BJ (cell line): ENCODE measurements at places on chromosomes 16 and 17.
A peak's percentile ranks its signal among the peaks of the same experiment; 100 is the strongest.

- no peak for DNase-seq
Observed at GRCh38 chr16:24279982-24280515, 23.9 kb downstream of the CACNG3 start.

DNA sequence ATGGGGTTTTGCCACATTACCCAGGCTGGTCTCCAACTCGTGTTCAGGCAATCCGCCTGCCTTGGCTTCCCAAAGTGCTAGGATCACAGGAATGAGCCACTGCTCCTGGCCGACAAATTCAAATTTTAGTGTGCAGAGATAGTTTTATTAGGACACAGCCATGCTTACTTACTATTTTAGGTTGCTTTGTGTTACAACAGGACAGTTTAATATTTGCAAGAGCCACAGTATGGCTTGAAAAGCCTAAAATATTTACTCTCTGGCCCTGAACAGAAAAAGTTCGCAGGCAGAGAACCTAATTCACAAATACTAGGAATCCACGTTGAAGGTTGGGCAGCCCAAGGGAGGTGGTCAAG, 12.6 kb upstream of the ETV4 start:
- no peak for DNase-seq

- DNase-seq = no peak
Observed at GRCh38 chr17:60095381-60095780, 16.7 kb upstream of the HEATR6 start.

DNA sequence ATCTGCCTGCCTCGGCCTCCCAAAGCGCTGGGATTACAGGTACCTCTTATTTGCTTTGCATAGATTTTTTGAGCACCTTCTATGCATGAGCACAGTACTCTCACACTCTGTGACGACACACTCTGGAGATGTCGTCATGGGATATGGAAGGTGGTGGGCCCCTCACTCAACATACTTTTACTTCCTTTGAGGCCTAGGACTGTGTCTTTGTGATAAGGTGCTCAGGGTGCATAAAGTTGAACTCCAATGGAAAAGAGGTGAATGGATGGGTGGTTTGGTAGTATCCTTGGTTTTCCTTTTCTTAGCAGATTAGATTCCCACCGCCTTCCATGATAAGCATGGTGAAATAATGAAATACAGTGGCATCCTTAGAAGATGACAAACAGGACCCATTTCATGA, 6.1 kb upstream of the CDK5RAP3 start:
- DNase-seq = no peak

- no peak for DNase-seq
Observed at GRCh38 chr17:12603566-12603965, 62.1 kb upstream of the MYOCD start.

DNA sequence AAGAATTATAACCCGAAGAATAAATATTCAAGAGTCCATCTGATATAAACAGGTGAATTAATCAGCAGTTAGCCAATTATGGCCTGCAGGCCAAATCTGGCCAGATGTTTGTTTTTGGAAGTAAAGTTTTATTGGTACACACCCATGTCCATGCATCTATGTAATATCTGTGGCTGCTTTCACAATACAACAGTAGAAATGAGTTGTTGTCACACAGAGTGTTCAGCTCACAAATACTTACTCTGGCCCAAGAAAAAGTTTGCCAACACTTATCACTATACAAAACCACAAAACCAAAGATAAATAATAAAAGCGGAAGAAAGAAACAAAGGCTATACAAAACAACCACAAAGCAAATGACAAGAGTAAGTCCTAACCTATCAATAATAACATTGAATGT, 109.4 kb downstream of the CDYL2 start:
- no peak for DNase-seq

GRCh38 chr16:26664086-26664485, 402.6 kb upstream of the C16orf82 start:
- DNase-seq = no peak

DNA sequence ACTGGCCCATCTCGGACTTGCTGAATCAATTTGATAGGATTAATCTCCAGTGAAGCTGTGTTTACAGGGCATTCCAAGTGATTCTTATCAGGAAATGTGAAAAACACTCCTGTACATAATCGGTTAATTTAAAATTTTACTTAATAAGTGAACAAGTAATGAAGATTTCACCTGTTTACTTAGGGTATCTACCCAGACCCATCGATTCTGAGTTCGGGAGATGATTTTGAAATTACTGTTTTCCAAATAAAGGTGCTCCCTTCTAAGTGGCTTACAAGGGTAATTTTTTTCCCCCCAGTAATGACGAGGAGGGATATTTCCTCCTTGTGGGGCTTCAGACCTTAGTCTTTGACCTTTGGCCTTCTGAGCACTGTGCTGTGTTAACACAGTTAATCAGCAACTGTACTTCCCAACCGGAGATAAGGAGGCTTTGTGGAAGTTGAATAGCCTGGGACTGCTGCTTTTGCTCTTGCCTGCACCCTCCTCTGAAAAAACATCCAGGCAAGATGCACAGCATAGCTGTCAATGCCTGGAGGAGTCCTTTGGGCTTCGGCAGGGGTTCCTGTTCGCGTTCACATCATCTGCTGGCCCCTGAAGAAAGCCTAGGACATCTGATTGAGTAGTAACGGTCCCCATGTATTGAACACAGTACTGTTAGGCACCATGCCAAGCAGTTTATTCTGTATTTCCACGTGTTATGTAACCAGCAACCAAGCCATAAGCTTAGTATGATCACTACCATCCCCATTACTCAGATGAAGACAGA, 1.8 kb downstream of the FAHD1 start:
- DNase-seq = no peak

- DNase-seq = no peak
Observed at GRCh38 chr16:53154513-53154912, 99.7 kb downstream of the CHD9 start.

GRCh38 chr16:14445937-14446715, 183.9 kb downstream of the PARN start:
- no peak for DNase-seq

DNA sequence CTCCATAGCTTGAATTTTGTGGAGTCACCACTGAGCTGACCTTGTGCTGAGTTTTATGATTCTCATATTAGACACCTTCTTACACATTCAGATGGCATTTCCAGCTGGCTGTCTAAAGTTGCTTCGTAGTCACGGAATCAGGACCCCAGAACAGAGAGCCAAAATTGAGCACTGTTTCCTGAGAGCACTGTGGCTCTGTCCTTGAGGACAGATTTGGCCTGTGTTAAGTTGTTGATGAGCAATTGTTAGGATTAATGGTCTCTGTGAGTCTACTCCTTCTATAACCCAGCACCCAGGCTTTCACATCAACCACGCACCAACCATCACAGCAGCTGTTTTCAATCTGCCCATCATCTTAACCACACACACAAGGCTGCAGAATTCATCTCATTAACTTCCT, 277.5 kb upstream of the HSBP1 start:
- DNase-seq = peak; percentile 80

DNA sequence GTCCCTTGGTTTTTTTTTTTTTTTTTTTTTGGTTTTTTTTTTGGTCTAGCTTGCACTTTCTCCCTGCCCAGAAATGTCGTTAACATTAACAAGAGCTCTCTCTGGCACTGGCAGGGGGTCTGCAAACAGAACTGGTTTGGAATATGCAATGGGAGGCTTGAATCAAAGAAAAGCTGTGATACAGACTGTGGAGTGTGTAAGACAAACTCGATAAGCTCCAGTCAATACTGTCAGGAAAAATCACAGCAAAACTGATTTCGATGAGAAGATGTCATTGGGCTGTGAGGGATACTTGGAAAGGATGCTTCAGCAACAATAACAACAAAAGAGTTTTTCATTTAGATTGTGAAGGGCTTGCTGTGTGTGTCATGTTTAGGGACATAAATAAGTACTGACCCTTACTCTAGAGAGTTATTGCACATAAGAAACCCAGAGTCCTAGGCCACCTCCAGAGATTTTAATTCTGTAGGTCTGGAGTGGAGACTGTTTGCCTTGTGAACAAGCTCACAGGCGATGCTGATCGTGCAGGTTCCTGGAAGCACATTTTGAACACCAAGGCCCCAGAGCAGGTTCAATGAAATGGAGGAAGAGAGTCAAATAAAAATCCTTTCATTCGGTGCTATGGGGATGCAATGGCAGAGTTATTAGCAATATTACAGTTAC, 470.7 kb upstream of the RBFOX1 start:
- DNase-seq = no peak

DNA sequence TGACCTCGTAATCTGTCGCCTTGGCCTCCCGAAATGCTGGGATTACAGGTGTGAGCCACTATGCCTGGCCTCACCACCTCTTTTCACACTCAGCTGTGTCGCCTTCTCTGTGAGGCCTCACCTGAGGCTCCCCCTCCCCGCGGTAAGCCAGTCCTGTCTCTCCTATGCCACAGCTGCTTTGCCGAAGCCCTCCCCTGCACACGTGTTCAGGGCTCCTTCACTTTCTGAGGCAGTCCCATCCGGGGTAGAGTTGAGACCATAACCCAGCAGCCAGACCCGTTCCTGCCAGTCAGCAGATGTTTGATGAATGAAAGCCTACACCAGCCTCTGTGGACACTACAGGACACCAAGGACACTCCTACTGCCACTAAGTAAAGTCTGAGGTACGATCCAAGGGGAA, 10.6 kb downstream of the USP7 start:
- DNase-seq = no peak

GRCh38 chr17:61464130-61464842, 12.1 kb downstream of the TBX4 start:
- DNase-seq = no peak
